ENCODE measurements at places on chromosomes 7 and 10. TPM values are rescaled to one million over a fixed set of nuclear protein-coding genes. Genes with fewer than 3 reads are reported as not detected.

Gene H2BK1
- not detected for total RNA-seq

DNA sequence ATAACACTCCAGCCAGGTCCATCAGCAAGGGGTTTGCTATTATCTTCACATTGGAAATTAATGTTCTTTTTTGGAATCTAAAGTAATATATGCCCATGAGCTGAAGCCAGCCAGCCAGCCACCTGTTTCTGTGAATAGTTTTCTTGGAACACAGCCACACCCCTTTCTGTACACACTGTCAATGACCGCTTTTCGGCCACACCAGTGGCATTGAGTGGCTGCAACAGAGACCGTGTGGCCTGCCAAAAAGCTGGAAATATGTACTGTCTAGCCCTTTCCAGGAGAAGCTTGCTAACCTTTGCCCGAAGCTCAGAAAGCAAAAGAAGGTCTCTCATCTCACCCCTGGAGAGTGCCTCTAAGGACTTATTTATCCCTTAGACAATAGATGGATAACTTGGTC lies 98.5 kb upstream of the NPS start:
- DNase-seq: no peak
- H3K27me3 ChIP-seq: no peaks in the 10 kb centered on the region
- no peaks in the 10 kb centered on the region for H3K4me1 ChIP-seq
- no peak overlapping the region for H3K4me3 ChIP-seq

DNA sequence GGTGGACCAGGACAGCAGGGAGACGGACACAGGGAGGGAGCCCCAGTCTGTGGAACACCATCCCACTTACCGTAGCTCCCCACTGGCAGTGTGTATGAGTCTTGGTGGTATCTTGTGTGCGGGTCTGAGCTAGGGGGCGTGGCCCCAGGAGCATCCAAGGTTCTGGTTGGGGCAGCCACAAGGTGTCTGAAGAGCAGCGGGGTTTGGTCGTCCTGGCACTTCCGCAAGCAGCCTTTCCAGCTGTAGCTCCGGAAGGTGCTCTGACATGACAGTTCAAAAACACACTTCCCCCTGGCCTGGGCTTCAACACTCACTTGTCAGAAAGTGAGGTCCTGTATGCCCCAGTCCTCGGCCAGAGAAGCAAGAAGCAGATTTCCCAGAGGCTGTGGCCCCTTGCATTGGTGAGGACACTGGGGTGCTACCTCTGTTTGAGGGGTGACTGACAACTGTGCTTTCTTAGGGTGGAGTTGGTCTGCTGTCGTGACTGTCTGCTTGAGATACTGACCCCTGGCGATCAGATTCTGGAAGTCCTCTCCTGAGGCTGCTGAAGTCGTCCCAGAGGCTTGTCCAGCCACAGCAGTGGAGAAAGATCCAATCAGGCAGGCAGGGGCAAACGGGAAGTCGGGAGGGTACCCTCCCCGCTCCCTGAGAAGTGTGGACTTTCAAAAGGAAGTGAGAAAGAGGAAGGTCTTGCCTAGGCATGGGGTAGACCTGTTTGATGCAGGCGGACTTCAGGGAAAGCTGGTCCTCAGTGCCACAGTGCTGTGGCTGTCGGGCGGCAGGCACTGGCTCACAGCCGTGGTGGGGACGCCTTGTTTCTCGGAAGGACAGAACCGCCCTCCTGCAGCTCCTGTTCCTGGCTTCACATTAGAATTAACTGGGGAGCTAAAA lies 51.4 kb upstream of the PFKFB3 start:
- H3K27me3 ChIP-seq: no peaks in the 10 kb centered on the region

GRCh38 chr7:127844165-127844564 lies 187.1 kb downstream of the LRRC4 start:
- no peak overlapping the region for H3K4me3 ChIP-seq
- DNase-seq: no peak

GRCh38 chr7:66748791-66749190 lies 8.3 kb downstream of the RABGEF1 start:
- H3K4me1 ChIP-seq: peaks cover 38% of the 10 kb centered on the region
- no peak for DNase-seq
- H3K36me3 ChIP-seq: no peaks in the 10 kb centered on the region
- no peaks in the 10 kb centered on the region for H3K27me3 ChIP-seq
- no peak overlapping the region for H3K27ac ChIP-seq
